GM12891 (cell line): ENCODE measurements at places on chromosomes 3 and 15.

DNA sequence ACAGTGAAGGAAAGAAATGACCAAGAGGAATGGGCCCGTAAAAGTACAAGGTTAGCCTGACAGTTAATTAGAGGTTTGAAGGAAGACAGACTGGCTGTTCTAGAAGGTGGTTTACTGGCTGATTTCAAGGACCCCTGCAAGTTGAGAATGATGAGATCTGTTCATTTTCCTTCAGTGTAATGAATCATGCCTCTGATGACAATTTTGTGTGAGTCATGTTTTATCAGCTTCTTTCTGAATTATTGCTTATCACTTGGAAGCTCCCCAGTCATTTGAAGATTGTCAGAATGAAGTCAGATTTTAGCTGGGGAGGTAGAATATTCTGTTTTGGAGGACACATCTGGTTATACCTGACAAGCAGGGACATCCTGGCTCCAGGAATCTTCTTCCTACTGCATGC is 50.6 kb downstream of the DRD3 start:
- no peak for DNase-seq

GRCh38 chr3:66394753-66395249 is 106.0 kb downstream of the LRIG1 start:
- no peak for DNase-seq

GRCh38 chr15:80970018-80970657 is 19.5 kb downstream of the MESD start:
- DNase-seq: no peak

- no peak for DNase-seq
Observed at GRCh38 chr3:58646503-58646902, 20.1 kb downstream of the FAM3D start.

GRCh38 chr3:99865321-99865720 is 47.7 kb downstream of the CMSS1 start:
- DNase-seq: no peak

DNA sequence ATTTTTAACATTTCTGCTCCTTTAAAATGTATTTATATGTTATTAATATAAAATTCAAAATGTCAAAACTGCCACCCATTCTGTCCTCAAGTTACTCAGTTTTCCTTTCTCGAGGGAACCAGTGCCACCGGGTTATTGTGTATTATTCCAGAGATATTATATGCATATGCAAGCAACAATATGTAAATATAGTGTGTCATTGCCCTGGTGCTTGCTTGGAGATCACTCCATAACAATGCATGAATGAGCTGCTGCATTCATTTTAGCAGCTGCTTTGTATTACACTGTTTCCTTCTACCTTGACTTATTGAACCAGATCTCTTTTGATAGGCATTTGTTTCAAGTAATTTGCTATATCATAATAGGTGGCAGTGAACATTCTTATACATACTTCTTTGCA is 509.1 kb downstream of the MCTP2 start:
- DNase-seq: no peak

DNA sequence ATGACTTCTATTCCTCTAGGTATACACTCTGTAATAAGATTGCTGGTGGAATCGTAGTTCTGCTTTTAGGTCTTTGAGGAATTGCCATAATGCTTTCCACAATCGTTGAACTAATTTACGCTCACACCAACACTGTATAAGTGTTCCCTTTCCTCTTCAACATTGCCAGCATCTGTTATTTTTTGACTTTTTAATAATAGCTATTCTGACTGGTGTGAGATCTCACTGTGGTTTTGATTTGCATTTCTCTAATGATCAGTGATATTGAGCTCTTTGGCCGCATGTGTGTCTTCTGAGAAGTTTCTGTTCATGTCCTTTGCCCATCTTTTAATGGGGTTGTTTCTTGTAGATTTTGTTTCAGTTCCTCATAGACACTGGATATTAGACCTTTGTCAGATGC is 12.8 kb downstream of the NXPE3 start:
- no peak for DNase-seq

- no peak for DNase-seq
Observed at GRCh38 chr3:185328324-185329004, 34.5 kb upstream of the MAP3K13 start.

GRCh38 chr15:78992416-78993256 is 47.8 kb upstream of the CTSH start:
- DNase-seq: no peak

- no peak for DNase-seq
Observed at GRCh38 chr3:54535619-54536018, 392.2 kb downstream of the LRTM1 start.

GRCh38 chr3:58356054-58356453 is 23.4 kb downstream of the PXK start:
- no peak for DNase-seq

DNA sequence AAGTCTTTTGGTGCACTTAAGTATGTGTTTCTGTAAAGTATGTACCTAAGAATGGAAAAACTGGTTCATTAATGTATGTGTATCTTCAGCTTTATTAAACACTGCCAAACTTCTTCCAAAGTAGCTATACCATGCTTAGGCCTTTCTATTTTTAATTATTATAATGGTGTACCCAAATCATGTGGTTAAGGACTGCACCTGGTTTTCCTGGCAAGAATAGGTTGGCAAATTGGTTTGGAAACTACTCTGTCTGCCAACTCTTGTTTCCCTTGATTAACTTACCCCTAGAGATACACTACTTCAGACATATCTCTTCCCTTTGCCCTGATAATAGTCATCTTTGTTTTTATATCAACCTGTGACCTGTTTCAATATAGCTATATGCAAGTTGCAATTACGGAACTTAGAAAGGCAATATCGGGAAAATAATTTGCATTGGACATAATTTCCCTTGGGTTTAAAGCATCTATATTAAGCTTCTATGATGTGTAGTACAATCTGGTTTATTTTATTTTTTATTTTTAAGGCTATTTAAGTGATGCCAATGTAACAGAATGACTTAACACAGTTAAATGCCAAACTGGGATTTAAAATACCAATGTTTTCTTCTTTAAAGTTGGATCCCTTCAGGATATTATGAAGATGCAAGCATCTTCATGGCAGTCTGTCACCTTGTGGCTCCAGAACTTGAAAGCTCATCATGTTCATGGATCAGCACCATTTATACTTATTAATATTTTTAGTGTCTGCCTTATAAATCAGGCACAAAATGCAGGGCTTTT is 40.6 kb upstream of the TMEM108 start:
- DNase-seq: no peak

- DNase-seq: no peak
Observed at GRCh38 chr3:35594739-35595138, 44.6 kb upstream of the ARPP21 start.

DNA sequence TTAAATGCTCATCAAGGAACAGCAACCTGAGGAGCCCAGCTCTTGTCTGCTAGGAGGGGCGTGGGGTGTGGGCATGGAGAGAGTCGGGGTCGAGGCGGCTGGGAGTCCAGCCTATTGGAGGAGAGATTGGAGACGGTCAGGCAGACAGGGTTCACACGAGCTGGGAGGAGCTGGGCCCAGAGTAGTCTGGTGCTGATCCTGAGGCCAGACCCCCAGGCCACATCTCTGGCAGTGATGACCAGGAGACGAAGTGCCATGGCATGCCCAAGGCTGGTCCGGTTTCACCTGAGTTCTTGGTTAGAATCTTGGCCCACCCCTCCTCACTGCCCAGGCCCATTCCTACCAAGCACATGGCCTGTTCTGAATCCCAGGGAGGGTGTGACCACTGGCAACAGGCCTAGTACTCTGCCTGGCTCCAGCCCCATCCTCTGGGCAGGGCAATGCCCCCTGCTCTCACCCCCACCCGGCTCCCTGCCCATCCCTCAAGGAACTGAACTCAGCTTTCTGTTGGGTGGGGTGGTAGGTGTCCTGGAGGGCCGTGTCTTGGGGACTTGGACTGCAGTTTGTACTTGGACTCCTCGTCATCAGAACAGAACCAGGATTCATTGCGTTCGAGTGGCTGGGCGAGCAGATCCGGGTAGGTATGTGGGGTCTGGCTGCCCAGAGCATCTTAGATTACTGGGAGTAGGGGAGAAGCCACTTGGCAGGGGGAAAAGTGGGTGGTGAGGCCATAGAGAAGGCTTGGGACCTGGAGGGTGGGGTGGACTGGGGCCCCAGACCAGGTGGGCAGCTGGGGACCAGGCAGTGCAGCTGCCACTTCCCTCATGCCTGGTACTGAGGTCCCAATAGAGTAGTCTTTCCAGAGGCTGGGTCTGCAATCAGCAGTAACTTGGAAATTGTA is 20.8 kb downstream of the SLC28A1 start:
- DNase-seq: no peak

DNA sequence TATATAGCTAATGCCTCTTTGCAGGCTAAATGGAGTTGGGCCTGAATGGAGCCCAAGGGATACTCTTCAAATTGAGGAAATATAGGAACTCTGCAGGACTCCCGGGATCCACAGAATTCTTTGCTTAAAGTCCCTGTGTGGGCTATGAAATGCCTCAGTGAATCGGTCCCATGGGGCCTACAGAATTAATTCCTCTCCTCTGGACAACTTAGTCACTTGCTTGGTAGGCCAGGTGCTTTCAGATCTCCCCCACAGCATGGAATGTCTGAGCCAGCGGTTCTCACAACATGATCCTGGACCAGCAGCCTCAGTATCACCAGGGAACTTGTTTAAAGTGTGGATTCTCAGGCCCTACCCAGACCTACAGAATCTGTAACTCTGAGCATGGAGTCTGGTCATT is 15.1 kb upstream of the PRICKLE2 start:
- no peak for DNase-seq

GRCh38 chr3:55307622-55308021 is 179.5 kb downstream of the WNT5A start:
- DNase-seq: no peak

DNA sequence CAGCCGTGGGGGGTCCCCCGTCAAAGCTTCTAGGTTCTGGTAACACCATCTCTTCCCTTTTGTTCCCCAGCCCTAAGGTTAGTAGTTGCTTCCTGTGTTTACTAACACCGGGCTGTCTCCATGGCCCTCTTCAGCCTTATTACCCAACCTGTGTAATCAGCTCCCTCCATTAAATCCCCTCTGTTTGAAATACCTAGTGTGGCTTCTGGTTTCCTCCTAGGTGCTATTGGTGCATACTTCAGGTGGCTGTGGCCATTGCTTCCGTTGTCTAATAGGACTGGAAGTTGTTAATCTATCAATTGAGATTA is 35.3 kb downstream of the MOBP start:
- no peak for DNase-seq

DNA sequence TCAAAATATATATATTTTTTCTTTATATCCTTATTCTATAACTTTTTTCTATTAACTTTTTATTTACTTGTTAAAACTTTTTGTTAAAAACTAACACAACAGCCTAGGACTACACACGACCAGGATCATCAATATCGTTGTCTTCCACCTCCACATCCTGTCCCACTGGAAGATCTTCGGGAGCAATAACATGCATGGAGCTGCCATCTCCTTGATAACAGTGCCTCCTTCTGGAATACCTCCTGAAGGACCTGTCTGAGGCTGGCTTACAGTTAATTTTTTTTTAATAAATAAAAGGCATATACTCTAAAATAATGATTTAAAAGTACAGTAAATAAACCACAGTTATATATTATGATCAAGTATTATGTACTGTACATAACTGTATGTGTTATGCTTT is 58.9 kb downstream of the SFMBT1 start:
- DNase-seq: no peak

DNA sequence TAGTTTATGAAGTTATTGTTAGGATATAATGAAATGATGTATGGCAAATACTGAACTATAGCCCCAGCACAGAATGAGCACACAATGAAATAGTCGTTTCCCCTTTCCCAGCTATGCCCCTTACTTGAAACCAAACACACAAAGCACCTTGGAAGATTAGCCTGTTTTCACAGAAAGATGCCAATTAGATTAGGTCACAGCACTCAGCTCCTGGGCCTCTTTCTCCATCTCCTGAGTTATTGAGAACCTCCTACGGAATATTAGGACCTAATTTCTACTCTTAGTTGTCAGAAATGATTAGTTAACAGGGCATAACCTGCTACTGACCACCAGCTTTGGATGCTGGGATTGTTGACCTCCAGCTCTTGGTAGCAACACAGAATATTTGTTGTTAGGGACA is 269.4 kb upstream of the ROPN1 start:
- DNase-seq: no peak
